Stimulated activated CD4-positive, alpha-beta T cell treated with anti-CD3 and anti-CD28 coated beads, Interleukin-1b, Interleukin-23, amount 100 ng/mL, for 1 hour (primary cell): ENCODE measurements at places on chromosomes 1 and 21.

DNA sequence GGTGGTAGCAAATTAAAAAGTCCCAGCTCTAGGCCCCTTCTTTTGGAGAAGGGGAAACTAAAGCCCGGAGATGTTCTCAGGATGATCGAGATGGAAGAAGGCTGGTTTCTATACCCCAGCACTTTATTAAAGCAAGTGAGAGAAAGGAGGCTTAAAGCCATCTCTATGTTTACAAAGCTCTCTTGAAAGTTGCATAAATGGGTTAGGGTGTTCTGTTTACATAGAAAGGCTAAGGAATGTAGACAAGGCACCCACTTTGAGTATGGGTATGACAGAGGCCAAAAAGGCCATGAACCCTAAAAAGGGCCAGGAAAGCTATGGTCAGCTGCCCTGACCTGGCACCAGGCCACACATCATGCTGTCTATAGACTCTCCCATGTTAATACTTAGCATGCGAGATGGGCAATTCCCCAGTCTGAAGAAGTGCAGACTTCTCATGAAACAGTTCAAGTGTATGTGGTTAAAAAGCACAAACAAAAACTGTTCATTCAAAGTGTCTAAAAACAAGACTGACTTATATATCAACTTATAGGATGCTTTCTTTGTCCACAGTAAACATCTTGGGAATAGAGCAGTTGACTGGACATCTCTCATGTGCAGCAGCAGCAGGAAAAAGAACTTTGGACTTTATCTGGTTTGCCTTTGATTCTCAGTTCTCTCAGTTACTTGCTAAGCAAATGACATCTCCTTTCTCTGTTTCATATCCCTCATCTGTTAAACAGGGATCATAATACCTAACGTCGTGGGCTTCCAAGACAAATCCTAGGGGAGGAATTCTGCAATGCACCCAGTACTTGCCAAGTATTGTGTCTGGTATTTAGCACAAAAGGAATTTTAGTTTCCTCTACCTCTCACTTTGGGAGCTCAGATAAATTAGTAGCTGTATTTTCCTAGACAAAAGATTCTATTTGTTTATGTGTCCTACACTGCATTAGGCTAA, 521.6 kb downstream of the PLPP3 start:
- no peak for DNase-seq

DNA sequence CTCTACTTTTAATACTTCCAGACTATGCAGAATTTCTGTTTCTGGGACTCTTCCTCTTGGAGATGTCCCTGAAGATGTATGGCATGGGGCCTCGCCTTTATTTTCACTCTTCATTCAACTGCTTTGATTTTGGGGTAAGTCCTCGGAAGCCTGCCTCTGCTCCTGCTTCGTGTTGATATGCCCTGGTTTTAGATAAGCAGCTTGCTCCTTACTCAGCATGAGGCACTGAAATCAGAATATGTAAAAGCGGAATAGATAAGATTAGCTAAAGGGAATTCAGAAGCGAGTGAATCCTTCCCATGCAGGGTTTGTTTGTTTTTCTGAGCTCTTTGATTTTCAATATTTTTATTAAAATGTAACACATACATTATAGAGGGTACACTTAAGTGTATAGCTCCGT, 234.7 kb downstream of the CACNA1E start:
- DNase-seq, result no peak

- DNase-seq, result no peak
These were observed 88.4 kb upstream of the PROX1 start for GRCh38 chr1:213899413-213899812.

DNA sequence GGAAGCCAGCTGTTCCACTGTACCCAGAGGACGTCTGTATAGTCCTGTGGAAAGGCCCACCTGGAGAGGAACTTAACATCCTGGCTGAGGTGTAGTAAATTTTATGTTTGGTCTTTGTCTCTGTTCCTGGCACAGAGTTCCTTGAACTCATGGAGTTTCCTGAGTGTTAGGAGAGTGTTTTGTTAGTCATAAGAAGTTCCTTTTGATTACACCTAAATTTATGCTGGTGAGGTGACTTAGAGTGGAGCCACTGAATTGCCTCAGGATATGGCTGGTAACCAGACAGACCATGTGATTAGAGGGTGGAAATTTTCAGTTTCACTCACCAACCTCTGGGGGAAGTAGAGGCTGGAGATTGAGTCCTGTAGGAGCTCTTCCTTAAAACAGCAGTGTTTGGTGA, 57.9 kb downstream of the RASAL2 start:
- DNase-seq, result no peak

- no peak for DNase-seq
These were observed 800 bp upstream of the MMP23B start for GRCh38 chr1:1630965-1631781.

DNA sequence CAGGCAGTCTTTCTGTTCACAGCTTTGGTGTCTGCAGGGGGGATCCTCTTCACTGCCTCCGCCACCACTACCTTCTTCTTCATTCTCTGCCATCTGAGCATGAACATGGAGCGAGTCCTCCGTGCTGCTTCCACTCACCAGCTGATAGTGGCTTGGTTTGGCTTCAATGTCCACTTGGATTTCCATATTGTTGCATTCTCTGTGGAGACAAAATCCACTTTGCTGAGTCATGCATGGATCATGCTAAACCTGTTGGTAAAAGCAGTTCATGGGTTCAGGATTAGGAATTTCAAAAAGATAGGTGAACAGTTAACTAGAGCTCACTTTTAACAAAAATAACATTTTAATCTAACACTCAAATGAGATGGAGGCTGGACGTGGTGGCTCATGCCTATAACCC, 27.5 kb downstream of the RNF19B start:
- DNase-seq, result no peak

GRCh38 chr1:119862276-119862675, 34.0 kb downstream of the ADAM30 start:
- DNase-seq, result no peak
